Stimulated activated CD4-positive, alpha-beta T cell treated with anti-CD3 and anti-CD28 coated beads, Interleukin-15, amount 100 ng/mL, for 48 hours (primary cell): ENCODE measurements at places on chromosomes 7 and 10.

DNA sequence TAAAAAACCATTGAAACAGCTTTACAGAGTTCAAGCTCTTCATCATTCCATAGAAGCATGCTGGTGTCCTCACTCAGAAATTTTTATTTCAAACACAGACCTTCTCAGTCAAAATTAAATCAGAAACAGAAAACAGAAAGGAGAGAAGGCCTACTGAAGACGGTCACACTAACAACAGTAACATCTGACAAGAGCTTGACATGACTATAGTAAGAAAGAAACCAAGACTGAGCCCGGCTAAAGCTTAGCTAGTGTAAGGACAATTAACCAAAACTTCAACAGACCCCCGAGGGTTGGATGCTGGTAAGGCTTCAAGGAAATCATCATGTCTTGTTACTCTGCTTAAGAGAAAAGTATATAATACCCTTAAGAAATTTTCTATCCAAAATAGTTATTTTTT, 38.6 kb downstream of the MTPN start:
- no peak for DNase-seq

DNA sequence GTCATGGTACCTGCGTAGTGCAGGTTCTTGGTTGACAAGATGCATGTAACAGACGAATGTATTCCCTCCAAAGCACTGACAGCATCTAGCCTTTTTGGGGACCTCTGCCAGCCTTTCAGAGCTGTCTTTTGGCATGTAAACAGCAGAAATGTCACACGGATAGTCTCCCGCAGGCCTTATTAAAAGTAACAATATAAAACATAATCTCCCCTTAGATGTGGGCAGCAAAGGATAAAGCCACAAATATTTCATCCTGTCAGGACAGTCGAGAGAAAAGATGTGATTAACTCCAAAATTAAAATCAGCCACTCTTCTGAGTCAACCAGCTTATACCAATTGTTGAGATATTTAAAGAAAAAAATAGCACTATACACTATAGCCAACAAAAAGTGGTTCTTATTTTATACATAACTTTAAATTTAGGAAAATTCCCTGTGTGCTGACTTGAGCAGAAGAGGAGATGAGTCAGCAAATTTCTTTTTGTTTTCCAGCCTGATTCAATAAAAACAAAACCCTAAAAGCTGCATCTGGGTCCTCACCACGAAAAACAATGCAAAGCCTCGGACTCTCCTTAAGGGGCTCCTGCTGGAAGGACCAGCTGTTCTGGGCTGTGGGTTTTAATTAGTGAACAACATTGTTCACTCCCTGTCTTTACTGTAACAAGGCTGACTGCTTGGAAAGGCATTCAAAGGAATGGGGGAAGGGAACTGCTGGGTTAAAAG, 240.2 kb downstream of the ADAM12 start:
- no peak for DNase-seq

GRCh38 chr10:126640401-126640800, 30.1 kb downstream of the C10orf90 start:
- no peak for DNase-seq

DNA sequence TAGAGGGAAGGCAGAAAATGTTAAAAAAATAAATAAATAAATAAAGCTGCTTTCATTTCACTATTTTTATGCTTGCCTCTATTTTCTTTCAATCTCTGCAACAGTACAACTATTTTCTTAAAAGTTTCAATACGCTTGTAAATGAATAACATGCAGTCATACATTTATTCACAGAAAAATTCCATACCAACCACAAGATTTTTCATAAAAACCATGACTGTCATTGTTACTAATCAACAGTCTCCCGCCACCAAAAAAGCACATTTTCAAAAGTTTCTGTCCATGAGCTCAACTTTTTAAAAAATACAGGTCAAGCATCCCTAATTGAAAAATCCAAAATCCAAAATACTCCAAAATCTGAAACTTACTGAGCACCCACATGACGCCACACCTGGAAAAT, 5.3 kb downstream of the PARD3 start:
- DNase-seq = no peak

DNA sequence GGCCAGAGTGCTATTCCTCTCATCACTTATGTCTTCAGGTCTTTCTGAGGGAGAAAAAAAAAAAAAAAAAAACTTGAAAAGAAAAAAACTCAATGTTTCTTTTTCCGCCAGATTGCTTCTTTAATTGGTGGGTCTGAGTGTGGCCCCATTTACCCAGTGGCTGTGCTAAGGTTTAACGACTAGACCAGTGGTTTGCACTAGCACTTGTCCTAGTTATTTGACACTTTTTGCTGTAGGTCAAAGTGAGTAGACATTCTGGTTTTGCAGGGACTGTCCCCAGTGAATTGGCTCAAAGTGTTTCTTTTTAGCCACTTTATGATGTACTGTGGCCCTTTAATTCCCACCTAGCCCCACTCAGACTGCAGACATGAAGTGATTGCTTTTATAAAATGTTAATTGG, 273.3 kb downstream of the PTEN start:
- DNase-seq = no peak
